ENCODE measurements at places on chromosomes 5 and 9.

DNA sequence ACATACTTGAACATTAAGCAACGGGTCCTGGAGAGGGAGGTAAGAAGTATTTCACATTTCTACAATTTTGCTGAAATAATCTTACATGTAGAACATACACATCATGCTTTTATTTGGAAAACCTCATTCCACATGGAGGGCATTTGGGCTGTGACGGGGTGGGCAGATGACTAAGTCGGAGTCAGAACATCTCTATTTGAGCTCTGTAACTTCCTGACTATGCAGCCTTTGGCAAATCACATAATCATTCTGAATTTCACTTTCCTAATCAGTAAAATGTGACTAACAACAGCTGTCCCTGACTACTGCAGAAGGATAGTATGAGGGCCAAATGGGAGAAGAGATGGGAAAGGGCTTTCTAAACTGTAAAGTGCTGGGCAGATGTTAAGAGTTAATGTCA lies 17.1 kb upstream of the IL6ST start:
- DNase-seq = peak; percentile 92

DNA sequence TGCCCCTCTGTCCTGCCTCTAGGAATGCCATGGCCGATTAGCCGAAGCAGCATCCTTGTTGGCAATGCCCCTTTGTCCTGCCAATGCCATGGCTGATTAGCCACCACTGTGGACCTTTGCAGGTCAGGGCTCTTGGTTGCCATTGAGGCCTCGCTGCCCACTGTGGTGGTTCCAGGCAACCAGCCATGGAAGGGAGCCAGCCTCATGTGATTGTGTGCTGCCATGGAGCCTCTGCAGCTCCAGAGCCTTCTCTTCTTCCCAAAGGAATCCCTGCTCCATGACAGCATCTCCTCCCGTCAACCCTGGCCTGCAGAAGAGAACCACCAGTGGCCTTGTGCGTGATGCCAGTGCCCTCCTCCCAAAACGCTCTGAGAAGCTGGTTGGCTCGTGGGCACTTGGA lies 187.0 kb downstream of the CACNA1B start:
- no peak for DNase-seq

GRCh38 chr5:134459491-134459890 lies 47.8 kb upstream of the CDKN2AIPNL start:
- no peak for DNase-seq

DNA sequence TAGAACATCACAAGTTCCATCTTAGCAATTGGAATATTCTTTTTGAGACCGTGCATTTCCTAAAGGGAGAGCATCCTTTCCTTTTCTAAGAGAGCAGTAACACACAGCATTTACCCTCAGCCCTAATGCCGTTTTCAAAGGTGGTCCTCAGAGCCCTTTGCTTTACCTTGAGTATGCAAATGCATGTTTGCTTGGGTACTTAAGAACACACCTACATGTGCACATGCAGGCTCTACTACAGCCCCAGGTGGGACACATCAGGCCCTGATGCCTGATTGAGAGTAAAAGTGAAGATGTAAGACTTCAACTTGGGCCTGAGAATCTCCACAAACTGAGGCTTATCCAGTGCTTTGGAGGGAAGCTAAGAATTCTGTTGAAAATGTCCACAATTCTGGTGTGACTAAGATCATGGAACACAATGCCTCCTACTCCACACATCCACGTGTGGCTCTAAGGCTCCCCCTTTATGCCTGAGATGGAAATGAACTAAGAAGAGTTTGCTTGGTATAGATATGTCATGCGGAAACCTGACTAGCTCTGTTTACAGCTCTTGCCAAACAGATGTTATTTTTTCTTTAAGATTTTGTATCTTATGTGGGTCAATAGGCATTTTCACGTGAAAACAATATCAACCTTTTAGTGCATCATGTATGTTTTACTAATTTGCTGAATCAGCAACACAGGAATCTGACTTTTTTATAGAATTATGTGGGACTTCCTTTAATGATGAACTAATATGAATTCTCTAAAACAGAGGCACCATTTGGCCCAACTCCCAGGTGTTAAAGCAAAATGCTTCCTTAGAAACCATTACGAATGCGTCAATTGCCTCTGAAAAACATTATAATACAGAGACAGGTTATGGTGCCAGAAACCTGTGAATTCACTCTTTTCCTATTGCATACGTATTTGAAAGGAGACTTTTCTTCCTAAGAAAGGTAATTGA lies 48.9 kb upstream of the SLC2A8 start:
- peak; percentile 47 for DNase-seq

GRCh38 chr5:171316258-171317121 lies 7.4 kb downstream of the TLX3 start:
- DNase-seq = no peak

Measured in HFFc6 (cell line).